ENCODE measurements at places on chromosomes 1 and 21. TPM values are rescaled to one million over a fixed set of nuclear protein-coding genes. Genes with fewer than 3 reads are reported as not detected.

DNA sequence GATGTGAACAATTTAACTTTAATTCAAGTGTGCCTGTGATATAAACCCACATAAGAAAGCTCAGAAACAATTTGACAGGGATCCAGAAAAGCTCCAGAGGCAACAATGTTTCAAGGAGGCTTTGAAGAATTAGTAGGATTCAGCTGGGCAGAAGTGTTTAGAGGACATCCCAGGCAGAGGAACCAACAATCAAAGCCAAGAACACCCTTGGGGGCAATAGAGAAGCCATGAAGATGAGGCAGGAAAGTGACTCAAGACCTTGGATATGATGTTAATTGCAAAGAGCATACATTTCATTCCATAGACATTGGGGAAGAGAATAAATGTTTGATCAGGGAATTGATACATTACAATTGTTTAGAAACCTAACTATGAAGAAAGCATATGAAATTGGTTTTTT lies 280.3 kb downstream of the LTN1 start:
- no peak for DNase-seq

DNA sequence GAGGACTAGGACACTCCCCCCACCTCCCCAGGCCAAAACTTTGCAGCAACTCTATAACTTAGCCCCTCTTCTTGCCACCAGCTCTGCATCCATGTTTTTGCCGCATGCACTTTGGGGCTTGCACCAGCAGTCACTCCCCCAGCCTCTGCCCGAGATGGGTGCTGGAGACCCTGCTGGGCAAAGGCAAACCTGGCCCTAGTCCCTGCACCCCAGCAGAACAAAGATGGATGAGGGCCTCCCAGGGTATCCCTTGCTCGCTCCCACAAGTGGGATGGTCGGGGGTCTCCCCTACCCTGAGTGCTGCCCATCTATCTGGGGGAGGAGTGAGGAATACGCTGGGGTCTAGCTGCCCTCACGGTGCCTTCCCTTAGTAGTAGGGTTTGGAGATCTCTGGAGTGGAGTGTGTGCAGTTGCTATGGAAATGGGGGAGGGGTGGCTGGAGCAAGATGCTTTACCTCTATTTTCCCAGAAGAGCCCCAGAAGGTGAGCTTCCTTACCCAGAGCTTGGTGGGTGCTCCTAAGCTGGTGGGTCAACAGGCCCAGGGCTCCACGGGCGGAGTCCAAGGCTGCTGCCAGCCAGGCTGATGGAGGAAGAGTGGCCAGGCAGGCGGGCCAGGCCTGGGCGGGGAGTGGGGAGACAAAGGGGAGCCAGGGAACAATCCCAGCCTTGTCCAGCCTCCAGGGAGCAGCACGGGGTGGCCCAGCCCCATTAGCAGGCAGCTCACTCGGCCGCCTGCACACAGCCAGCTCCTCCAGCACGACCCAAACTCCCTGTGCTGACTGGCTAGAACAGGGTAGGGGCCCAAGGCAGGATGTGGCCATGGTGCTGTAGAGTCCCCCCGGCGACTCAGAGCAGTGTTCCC lies at the start of gene PAQR6:
Gene PAQR6, minus strand, starts transcription at position 597 of the 863 bp plus-strand sequence. CDS start 1,325 bp downstream, outside the sequence.
- DNase-seq, result no peak

- DNase-seq, result no peak
These were observed 30.9 kb downstream of the PRSS38 start for GRCh38 chr1:227846265-227846858.

GRCh38 chr1:147201276-147201675 lies 23.9 kb downstream of the FMO5 start:
- DNase-seq, result no peak

TOR1AIP2 gene
- 46.3 TPM for polyA plus RNA-seq

- no peak for DNase-seq
These were observed 816 bp downstream of the HYI start for GRCh38 chr1:43452789-43453441.

EPHB2 gene
- 11.4 TPM for polyA plus RNA-seq

SPRR2G gene
- polyA plus RNA-seq, result not detected

GRCh38 chr1:81414488-81415015 lies 386.2 kb upstream of the ADGRL2 start:
- no peak for DNase-seq

DNA sequence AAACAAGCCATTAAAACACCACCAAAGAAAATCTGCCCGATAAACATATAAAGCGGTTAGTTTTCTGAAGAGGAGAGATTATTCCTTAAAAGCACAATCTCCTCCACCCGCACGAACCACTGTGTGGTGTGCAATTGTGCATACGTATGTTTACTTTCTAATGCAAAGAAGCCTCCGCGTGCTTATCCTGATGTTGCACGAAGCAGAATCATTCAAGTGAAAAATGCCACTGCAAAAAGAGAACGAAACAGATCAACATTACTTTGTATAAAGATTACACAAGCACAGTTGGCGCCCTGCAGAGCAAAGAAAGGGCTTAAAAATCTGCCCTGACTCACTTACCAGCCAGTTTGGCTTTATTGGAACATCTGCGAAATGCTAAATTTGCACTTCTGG lies 166.8 kb downstream of the ZNF281 start:
- no peak for DNase-seq

TCEANC2 gene
- polyA plus RNA-seq, result 7.2 TPM

- DNase-seq, result no peak
These were observed 165.8 kb upstream of the CTTNBP2NL start for GRCh38 chr1:112230232-112230631.

GRCh38 chr1:30423570-30423969 lies 299.8 kb downstream of the MATN1 start:
- no peak for DNase-seq

DNA sequence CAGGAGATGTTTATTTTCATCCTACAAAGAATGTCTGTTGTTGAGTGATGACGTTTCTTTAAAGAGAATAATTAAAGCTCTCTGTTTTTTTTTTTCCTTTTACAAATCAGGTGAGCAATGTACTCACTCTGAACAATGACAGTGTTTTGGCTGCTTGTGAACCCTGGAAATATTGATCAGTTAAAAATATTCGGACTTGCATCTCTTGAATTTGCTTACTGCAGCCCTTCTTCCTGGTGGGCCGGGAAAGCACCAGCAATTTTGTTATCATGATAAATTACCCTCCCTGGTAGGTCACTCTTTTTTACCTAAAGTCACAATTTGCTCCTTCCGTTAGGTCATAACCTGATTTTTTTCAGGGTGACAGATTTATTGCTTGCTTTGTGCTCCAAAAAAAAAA lies 72.3 kb upstream of the NR5A2 start:
- no peak for DNase-seq

- no peak for DNase-seq
These were observed 593 bp upstream of the CD53 start for GRCh38 chr1:110872366-110872744.

DNA sequence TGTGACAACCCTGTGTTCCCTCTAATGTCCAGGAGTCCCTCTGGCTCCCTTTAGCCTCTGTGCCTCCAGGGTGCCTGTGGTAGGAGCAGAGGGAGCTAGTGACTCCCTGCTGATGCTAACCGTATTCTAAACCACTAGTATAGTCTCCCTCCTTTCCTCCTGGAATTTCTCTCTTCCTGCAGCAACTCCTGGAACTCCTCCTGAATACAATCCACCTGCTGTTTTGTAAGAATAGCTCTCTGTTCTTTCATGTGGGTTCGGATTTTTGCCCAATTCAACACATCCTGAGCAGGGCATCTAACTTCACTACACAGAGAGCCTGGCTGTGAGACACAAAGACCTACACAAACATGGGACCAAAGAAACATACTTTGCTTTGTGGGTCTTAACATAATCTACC lies 107.9 kb downstream of the RUNX1 start:
- no peak for DNase-seq

- DNase-seq, result no peak
These were observed 5.3 kb downstream of the IGSF9 start for GRCh38 chr1:159940006-159940620.

FAM3B gene
- polyA plus RNA-seq, result 29.7 TPM

- DNase-seq, result no peak
These were observed 852.0 kb upstream of the ADAMTS5 start for GRCh38 chr21:27818847-27819246.

BMP8B gene
- polyA plus RNA-seq, result 1.6 TPM

PRMT6 gene
- 45.7 TPM for polyA plus RNA-seq

GRCh38 chr1:200073286-200073637 lies 45.8 kb downstream of the NR5A2 start:
- DNase-seq, result no peak

DNA sequence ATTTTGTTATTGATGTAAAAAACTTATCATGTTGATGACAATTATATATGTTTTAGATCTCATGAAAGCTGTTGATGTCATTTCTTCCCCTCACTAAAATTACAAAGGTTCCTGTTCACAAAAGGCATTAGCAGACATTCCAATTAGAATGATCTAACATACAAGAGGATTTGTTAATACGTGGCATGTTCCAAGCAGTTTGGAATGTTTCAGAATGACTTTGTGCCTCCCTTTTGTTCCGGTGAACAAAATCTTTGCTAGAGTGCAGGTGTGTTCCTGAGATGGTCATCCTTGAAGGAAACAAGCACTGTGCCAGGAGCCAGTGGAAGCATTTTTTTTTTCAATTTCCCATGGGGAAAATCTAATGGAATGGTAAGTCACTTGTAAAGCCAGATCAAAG lies 108.0 kb upstream of the KCTD3 start:
- no peak for DNase-seq

- DNase-seq, result no peak
These were observed 40.9 kb downstream of the GIPC2 start for GRCh38 chr1:78086697-78087096.

- DNase-seq, result no peak
These were observed 71.4 kb downstream of the RGS2 start for GRCh38 chr1:192880231-192880630.

RAP1A gene
- 63.6 TPM for polyA plus RNA-seq

DNA sequence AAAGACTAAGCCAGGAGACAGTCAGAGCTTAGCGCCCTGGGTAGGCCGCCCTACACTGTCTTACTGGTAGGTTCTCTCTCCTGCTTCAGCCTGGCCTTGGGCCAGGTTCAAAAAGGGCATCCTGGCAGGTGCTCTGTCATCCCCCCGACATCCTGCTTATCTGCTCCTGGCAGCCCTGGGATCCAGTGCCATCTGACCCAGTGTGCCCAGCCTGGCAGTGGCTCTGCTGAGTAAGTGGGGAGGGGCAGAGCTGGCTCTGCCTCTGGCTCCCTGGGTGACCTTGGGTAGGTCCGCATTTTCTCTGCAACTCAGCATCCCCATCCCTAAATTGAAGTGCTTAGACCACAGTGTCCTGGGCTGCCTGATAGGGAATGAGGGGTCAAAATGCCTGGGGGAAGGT lies 549.9 kb downstream of the PTPRU start:
- DNase-seq, result no peak

- no peak for DNase-seq
These were observed 28.1 kb upstream of the B3GALNT2 start for GRCh38 chr1:235532360-235532759.

- no peak for DNase-seq
These were observed 34.3 kb downstream of the PCNX2 start for GRCh38 chr1:233261206-233261605.

- no peak for DNase-seq
These were observed 21.5 kb upstream of the GPR37L1 start for GRCh38 chr1:202101184-202101583.

SLC44A5 gene
- polyA plus RNA-seq, result 9.6 TPM

- DNase-seq, result no peak
These were observed 32.5 kb downstream of the OR6Y1 start for GRCh38 chr1:158521666-158522058.

CYP4A22 gene
- polyA plus RNA-seq, result 6.3 TPM

GRCh38 chr1:32714277-32714676 lies 11.7 kb upstream of the SYNC start:
- DNase-seq, result no peak

CEP85 gene
- polyA plus RNA-seq, result 22.5 TPM
